Renal cortex interstitium (tissue), 15 donors: ENCODE measurements at places on chromosomes 6 and 20.

GRCh38 chr6:89035252-89036101 lies 45.1 kb upstream of the PNRC1 start:
- peak; percentile 66 for DNase-seq

GRCh38 chr6:36907781-36908180 lies 22.0 kb downstream of the C6orf89 start:
- DNase-seq: no peak

- DNase-seq: no peak
Measured at GRCh38 chr6:88422831-88423230, 256.7 kb upstream of the CNR1 start.

GRCh38 chr6:96816301-96816817 lies 20.9 kb downstream of the GPR63 start:
- DNase-seq: peak; percentile 11

DNA sequence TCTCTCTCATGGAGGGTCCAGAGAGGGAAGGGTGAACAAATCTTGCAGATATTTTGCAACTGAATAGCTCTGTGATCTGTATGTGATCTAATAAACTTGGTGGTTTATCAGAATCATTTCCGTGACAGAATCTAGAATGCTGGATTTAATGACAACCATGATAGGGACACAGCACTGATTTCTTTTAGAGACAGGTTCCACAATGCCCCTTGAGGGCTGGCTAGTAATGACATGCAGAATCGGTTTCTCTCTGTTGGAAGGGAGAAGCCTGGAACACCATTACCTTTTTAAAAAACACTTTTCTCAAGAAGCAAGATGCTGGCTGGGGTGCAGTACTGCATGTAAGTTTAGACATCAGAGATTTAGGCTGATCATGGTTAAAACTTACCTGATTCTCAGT lies 313.4 kb downstream of the CDH26 start:
- DNase-seq: no peak

- no peak for DNase-seq
Measured at GRCh38 chr20:35638751-35639150, 23.1 kb downstream of the SPAG4 start.

DNA sequence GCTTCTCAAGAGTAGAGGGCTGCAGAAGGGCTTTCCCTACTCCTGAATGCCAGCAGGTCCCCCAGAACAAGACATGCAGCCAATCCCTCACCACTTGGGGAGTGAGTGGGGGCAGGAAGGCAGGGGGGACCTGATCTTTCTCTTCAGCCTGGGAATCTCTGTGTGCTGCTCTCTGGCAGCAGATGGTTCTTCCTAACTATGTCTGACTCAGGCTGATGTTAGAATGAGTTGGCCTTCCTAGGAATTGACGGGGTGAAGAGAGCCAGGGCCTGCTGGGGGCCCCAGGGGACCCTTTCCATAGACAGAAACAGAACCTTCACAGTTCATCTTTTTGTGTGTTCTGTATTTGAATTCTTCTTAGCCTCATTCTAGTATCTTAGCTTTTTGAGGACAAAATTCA lies 29.0 kb upstream of the TCP11 start:
- no peak for DNase-seq

- no peak for DNase-seq
Measured at GRCh38 chr6:128413291-128413690, 107.1 kb downstream of the PTPRK start.

GRCh38 chr20:40670253-40670652 lies 18.8 kb downstream of the MAFB start:
- DNase-seq: no peak

DNA sequence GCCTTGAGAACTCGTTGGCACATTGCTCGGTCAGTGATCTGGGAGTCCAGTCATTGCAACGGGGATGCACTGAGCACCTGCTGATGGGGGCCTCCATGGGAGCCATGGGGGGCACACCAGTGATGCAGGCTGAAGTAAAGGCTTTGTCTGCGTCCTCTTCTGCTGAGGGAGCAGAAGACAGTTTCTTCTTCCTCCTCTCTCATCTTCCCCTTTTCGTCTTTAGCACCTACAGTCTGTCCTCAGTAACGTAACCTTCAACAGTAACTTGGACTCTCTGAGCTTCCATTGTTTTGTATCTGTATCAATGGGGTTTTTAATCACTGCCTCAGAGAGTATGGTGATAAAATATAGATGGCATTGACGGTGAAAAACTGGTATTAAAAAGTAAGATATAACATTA lies 240.0 kb downstream of the TMEM242 start:
- DNase-seq: no peak

GRCh38 chr20:8849990-8850389 lies 218.9 kb upstream of the PLCB4 start:
- DNase-seq: no peak

DNA sequence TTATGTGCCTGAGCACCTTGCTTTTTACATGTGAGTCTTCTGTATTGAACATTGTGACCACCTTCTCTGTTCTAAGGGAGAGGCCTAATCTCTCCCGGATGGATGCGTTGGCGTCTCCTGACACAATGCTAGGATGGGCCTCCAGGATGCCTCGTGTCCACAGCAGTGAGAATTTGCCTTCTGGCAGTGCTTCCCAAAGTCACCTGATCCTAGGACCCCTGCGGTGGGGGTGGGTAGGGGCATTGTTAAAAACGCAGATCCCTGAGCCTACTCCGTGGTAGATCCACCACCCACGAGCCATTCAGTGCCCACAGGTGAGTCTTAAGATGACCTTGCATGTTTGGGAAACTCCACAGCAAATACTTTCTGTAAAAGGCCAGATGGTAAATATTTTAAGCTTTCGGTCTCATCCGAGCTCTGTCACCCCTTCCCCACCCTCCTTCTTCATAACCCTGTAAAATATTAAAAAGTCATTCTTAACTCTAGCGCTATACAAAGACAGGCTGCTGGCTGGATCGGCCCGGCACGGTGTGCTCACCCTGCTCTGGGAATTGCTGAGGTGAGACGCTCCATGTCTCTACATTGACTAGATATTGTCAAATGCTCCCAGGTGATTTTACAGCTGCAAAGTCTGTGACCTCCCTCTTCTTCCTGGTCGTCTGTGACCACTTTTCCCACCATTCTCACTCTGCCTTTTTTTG lies 106.7 kb upstream of the IYD start:
- DNase-seq: no peak

DNA sequence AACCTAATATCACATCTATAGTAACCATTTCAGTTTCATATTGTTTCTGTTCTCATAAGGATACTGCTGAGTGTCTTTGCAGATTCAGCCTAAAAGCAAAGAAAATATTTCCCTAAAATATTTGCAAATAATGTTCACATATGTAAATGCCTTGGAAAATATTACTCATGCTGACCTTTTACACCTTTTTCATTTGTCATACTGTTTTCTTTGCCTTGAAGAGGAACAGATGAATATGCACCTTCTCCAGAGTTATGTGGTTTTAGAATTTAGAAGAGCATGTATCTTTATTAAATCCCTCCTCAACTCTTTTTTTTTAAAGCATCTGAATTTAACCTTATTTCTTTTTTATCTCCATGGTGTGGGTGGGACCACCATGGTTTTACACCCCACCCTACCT lies 32.5 kb downstream of the NDUFAF5 start:
- DNase-seq: no peak

DNA sequence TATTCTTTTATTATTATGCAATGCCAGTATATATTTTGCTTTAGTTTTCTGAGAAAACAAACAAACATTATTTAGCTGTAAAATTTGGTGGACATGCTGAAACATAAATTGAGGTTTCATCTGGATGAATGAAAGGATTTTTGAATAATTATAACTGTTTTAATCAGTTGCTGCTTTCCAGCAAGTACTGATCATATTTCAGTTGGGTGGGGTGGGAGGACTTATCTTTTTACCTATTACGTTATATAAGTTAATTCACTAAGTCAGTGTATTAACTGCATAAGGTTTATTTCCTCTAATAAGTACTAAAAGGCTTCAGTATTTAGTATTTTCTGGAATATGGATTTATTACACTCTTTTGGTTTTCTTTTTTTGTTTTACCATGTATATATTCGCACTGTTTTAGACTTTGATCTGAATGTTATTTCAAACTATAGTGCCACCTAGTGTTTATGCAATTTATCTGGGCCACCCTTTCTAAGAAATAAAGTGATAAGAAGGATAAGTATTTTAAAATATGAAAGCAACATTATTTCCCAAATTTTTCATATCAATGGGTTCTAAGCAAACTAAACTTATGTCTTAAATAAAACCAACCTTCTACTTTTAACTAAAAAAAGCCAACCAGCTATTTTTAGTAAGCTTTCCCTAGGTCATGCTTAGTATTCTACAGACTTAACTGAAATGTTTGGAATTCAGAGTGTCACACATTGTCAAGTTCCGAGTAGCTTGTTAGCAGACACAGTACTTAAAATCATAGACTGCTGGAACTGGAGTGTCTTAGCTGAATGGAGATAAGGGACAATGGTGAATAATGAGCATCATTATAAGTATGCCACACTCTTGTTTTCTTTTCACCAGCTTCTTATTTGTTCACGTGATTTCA lies 105.4 kb upstream of the MCHR2 start:
- no peak for DNase-seq

GRCh38 chr6:152268846-152269442 lies 368.2 kb downstream of the SYNE1 start:
- no peak for DNase-seq

GRCh38 chr6:156599978-156600590 lies 177.1 kb upstream of the ARID1B start:
- no peak for DNase-seq

DNA sequence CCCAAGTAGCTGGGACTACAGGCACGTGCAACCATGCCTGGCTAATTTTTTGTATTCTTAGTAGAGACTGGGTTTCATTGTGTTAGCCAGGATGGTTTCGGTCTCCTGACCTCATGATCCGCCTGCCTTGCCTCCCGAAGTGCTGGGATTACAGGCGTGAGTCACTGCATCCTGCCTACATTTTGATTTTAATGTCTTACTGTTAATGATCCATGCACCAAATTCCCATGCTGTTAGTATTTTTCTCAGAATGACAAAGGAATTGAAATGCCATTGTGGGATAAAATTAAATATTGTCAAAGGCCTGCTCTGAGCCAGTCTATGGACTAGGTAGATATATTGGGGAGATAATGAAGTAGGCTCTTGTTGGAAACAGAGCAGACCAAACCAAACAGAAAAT lies 28.2 kb downstream of the CBFA2T2 start:
- no peak for DNase-seq

- DNase-seq: no peak
Measured at GRCh38 chr6:163314791-163315470, 99.6 kb upstream of the QKI start.

- peak; percentile 83 for DNase-seq
Measured at GRCh38 chr6:6724539-6725467, 136.3 kb downstream of the LY86 start.

- no peak for DNase-seq
Measured at GRCh38 chr20:40592941-40593340, 96.1 kb downstream of the MAFB start.

GRCh38 chr20:17210983-17211382 lies 15.9 kb upstream of the PCSK2 start:
- no peak for DNase-seq

DNA sequence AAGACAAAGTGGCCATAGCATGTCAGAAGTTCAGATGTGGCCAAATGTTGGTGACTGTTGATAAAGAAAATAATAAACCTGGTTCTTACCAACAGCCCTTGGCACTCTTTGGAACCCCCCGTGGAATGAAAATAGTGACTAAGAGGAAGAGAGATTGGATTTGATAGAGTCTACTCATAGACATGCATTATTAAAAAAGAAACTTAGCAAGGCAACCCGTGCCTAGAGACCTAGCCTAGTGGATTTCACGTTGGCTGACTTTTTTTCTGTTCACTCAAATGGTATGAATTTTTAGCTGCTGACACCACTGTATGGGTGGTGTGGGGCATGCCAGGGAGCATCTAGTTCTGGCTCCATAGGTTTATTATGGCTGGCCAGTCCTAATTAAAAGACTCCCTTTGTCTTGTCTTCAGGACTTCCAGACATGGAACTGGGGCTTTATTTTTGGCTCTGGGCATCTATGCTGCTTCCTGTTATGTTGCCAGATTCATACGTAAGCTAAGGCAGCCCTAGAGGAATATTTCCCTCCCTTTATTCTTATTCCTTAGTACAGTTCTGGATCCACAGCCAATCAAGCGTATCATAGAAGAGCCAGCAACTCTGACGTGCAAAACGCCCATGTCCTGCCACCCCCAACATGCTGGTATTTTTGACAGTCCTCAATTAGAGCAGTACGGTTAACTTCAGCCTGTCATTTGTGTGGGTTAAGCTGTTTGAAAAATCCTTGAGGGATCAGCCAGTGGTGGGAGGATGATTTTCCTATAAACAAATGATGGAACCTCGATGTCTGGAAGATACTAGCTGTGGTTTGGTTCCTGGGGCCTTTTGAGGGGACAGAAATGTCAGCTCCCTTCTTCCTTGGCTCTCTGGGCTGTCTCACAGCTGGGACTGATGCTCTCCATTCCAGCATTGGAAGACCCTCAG lies 127.5 kb downstream of the ISM1 start:
- DNase-seq: no peak

DNA sequence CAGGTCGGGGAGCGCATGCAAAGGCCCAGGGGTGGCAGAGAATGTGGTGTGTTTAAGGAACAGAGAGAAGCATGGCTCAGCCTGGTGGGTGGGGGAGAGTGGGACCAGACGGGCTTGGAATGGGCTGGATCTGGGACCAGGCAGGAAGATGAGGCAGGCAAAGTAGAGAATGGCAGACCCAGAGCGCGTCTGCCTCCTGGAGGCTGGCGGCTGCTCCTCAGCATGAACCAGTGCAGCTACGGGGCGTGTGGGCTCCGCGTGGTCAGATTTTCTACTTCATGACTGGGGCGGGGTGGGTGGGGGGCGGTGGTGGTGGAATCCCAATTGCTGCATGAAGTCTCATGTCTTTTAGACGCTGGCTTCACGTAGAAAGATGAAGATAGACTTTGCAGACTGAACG lies 135.6 kb downstream of the TFAP2C start:
- no peak for DNase-seq

DNA sequence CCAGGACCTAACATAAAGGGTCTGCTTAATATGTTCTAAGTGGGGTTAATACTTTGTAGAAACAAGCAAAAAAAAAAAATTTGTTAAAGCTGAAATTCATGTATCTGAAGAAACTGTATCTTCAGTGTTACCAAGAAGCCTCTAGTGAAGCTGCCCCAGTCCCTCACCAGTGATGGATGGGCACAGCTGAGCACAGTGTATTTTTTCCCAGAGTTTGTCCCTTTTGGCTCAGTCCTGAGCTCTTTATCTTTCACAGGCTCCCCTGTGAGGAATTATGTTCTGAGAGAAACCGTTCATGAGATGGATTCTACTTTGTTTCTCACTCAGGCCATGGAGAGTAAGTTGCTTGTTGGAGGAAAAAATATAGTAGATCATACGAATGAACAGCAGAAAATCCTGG lies 38.4 kb downstream of the KIF3B start:
- DNase-seq: no peak

- no peak for DNase-seq
Measured at GRCh38 chr6:147900247-147900830, 391.8 kb downstream of the SAMD5 start.
